SW480 (cell line): ENCODE measurements at places on chromosomes 5 and 9.

DNA sequence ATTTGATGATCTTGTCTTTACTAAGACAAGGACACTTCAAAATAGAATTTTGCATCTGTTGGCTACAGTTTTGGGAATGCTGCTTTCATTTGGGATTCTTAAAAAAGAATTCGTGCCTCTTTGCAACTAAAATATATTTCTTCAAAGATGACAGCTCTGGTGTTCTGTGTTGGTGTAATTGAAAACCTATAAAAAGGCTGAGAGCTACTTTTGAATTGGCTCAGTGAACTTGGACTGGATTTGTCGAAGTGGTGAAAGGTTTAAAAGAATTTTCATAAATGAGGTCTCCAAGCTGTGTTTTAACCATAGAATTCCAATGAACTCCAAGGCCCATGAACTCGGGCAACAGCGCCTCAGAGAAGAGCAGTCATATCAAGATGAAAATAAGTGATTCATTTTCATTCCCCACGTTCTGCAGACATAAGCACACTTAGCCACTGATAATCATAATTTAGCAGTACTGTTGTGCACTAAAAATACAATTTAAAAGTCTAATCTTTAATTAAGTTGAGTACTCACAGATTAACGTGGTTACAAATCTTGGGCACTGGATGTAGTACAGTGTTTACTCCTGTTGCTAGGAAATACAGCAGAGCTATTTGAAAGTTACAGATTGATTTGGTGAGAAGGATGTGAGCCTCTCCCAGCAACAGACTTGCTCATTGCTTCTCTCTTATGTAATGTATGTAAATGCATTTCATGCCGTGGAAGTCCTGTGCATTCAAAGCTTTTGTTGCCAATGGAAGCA is 10.9 kb downstream of the SNCAIP start:
- DNase-seq = no peak

DNA sequence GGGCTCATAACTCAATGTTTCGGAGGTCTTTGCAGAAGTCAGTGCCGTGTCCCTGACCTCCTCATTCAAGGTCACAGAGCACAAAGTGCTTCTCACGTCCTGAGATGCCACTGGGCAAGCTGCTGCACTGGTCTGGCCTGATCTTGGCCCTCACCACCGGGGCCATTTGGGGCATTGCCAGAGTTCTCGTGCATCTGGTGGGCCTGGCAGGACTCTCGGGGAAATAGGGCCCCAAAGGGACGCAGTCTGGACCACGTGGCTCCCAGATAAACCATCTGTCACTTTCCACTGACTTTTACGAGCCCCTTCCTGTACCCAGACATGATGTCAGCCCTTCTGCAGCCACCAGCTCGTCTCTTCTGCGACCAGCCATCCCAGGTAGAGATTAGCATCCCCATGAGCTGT is 54.8 kb downstream of the HRH2 start:
- DNase-seq = no peak

DNA sequence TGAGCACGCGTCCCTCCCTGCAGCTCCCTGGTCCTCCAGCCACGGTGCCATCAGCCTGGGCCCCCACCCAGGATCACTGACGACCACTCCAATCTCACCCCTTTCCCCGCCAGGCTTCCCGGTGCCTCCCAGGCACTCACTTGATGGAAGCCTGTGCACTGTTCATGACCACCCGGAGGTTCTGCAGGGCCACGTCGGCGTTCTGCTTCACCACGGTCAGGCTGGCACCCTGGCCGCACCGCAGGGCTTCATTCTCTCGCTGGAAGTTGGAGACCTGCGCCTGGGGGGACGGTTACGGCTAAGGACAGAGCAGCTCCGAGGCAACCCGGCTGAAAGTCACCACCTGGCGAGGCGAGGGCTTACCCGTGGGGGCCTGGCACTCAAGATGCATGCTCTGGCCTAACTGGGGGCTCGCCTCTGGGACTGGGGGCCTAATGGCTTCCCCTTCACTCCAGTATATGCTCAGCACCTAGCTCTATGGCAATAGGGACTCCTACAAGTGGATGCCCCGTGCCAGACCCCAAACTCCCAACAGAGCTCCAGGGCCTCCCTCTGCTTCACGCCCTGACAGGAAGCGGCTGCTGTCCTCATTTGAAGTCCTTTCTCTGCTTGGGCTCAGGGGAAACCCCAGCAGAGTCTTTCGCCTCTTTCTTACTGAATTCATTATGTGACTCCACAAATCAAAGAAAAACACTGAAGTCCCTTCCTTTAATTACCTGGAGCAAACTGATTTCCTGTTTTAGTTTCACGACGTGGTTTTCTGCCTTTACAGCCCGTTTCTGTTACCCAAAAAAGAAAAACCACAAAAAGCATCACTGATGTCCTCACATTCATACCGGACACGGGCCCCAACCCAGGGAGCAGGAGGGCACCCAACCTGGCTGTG is 4.2 kb upstream of the SNAPC4 start:
- no peak for DNase-seq

- no peak for DNase-seq
These were observed 12.7 kb downstream of the RLN1 start for GRCh38 chr9:5326893-5327548.

DNA sequence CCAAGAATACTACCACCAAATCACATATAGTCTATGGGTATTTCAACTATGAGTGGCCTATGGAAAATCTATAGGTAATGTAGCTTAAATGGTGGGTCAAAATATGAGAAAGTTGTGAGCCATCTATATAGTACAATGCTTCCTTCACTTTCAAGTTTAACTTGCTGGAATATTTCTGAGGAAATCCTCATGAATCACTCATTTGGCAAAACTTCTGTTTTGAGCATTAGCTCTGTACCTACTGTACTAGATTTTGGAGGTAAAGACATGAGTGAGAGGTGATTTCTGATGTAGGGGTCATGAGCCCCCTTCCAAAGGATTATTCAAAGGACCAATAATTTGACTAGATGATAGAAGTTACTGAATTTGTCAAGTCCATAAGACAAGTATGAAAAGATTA is 80.6 kb upstream of the DAB2 start:
- no peak for DNase-seq

DNA sequence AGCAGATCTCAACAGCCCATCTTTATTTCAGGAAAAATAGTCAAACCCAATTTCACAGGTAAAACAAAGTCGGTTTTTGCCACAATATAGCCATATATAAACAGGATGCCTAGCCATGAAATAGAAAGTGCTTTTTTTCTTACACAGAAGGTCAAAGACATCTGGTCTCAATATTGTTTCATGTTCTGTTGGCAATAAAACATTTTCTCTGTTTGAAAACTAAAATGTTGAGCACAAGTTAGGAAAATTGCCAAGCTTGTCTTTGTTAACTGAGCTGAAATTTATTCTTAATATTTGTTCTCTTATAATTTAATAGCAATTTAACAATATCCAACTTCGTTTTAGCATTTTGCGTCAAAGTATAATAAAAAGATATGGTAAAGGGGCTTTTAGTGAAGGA is 673.4 kb downstream of the DTWD2 start:
- DNase-seq = no peak

DNA sequence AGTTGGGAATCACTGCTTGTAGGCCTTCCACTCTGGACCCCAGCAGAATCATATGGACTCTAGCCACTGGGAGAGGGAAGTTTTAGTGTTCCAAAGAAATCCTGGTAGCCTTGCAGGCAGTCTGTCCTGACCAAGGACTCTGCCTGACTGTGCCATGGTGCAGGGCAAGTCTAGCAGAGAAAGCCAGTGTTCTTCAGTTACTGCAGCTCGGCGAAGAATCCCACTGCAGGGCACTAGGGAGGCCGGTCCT is 20.3 kb upstream of the MATR3 start:
- no peak for DNase-seq

DNA sequence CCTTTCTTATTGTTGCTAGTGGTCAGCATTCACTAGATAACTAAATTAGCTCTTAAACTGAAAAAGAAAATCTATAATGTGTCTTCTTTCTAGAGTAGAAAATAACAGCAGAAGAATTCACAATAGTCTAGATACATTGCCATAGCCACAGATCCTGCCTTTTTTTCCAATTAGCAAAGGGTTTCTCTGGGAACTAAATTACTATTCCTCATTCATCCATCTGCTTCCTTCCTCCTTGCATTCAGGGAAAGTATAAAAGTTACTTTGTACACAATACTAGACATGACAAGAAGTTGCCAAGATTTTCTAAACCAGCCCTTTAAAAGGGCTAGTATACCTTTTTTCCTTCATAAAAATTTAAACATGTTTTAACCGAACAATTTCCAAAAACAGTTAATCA is 21.2 kb upstream of the WDR41 start:
- no peak for DNase-seq

DNA sequence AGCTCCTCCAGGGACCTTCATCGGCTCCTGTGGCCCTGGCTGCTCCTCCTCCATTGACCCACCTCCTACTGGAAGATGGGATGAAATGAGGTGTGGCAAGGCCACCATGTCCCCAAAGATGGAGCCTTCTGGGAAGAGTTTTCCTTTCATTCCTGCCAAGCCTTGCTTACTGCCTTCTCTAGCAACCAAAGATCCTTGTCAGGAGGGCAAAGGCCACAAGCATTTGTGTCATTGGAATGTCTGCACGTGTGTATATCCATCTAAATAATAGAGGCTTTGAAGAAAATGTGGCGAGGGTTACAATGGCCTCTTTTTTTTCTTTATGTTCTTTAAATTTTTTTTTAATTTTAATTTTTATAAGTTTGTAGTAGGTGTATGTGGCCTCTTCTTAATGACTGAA is 313.6 kb downstream of the ARHGEF28 start:
- DNase-seq = no peak

- DNase-seq = no peak
These were observed 83.1 kb upstream of the CPLX2 start for GRCh38 chr5:175788155-175788787.

DNA sequence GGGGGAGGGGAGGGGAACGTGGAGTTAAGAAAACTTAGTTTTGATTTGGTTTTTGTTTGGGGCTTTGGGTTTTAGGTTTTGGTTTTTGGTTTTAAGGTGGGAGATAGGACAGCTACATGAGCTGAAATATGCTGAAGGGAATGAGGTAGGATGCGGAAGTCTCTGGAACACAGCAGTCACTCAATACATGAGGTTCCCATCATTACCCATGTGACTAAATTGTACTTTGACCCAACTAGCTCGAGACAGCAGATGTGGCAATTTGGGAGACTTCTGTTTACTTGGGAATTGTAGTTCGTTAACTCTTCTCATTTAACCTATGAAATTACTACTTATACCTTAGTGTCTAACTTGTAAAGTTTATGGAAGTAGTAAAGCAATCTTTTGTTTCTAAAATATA is 124.2 kb downstream of the TLE1 start:
- no peak for DNase-seq

GRCh38 chr9:136228107-136228875 is 17.3 kb downstream of the QSOX2 start:
- DNase-seq = peak; percentile 89

- no peak for DNase-seq
These were observed 8.0 kb downstream of the SIL1 start for GRCh38 chr5:139190125-139190524.

DNA sequence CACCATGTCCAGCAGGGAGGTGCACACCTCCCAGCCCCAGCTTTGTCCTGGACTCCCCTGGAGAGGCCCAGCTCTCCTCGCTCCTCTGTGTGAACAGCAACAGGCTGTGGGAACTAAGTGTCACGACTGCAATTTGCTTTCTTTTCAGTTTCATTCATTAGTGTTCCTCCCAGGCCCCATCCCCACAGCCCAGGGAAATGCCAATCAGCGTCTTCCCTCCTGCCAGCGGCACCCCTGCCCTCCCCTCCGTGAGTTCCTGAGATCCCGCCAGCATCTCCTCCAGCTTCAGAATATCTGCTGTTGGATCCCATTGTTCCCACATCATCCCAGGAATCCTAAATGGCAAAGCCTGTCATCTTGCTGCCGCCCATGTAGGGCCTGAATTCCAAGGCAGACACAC is 13.1 kb upstream of the RPL26L1 start:
- DNase-seq = no peak

GRCh38 chr9:80964374-80964773 is 725.0 kb downstream of the TLE1 start:
- DNase-seq = no peak

DNA sequence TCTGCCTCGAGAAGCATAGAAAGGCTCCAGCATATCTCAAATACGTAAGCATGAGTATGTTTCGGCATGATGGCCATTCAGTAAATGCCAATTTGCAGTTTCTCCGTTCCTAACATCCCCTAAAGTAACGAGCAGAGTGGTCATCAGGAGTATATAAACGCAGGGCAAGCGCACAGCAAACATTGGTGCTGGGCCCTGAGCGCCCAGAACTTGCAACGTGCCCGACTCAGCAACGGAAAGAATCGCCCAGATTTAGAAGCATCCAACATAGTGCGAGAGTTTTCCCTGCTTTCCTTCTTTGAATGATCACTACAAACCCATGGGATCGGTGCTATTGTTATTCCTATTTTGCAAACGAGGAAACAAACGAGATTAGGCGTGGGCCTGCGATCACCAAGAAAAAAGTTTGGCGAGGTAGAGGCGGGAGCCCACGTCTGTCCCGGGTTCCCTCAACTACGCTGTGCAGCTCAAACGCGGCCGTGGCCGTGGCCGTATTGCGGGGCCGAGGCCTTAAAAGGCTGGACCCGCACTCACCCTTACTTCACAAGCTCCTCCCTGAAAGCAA is 505 bp downstream of the RPS14 start:
- DNase-seq = no peak

DNA sequence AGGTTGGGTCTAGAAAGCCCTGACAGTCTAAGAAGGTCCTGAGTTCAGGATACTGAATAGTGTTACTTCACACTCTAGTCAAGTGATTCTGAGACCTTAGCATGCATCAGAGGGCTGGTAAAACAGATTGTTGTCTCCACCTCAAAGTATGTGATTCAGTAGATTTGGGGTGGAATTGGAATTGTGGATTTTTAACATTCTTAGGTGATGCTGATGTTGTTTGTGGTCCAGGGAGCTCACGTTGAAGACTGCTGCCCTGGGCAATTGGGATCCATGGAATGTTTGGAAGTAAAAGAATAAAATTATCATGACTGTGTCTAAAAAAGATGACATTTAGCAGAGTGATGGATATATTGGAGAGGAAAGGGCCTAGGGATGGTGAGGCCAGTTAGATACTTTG is 75.6 kb downstream of the VCAN start:
- no peak for DNase-seq

- no peak for DNase-seq
These were observed 244.9 kb downstream of the IRX2 start for GRCh38 chr5:2506603-2507002.

DNA sequence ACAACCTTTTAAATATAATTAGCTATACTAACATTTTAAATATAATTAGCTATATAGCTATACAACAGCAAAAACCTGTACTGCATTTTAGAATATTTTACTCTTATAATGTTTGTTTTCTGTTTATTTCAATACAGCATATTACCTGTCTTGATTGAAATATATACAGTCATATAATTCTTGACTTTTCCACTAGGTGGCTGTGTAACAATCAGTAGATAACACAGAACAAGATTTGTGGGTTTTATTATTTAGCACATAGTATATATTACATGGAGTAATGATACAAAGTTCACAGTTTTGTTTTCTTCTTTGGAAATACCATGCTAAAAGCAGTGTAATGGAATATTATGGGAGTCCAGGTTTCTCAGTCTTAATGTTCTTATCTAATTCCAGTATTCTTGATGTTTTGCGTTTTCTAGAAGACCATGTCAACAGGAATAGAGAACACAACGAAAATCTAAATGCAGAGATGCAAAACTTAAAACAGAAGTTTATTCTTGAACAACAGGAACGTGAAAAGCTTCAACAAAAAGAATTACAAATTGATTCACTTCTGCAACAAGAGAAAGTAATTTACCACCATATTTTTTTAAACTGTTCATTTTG is 13.3 kb downstream of the HMMR start:
- DNase-seq = peak; percentile 39
